ENCODE measurements at places on chromosomes 2 and 18.

DNA sequence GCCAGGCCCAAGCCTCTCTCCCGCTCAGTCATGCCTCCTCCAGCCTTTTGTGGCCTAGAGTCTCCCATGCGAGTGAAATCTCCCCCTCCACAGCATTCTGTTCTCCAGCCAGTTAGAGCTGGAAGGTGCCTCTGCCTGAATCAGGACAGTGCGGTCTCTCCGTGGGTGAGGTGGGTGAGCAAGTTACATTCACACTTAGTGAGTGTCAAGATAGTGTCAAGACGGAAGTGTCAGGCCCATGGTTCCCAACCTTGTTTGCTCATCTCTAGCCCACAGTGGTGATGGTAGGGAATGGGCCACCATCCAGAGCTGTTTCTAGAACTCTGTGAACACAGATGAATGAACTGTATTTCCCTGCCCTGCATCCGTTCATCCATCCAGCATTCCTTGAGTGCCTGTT lies 59.5 kb downstream of the LPIN1 start:
- peaks cover 93% of the 10 kb centered on the region for H3K36me3 ChIP-seq
- no peak overlapping the region for H3K4me3 ChIP-seq
- H3K27me3 ChIP-seq: no peaks in the 10 kb centered on the region
- peaks cover 7% of the 10 kb centered on the region for H3K4me1 ChIP-seq
- no peak overlapping the region for H3K27ac ChIP-seq

- no peaks in the 10 kb centered on the region for H3K27me3 ChIP-seq
- peaks cover 11% of the 10 kb centered on the region for H3K4me1 ChIP-seq
- no peak overlapping the region for H3K27ac ChIP-seq
- H3K4me3 ChIP-seq: no peak overlapping the region
- no peak for DNase-seq
Observed at GRCh38 chr18:13545955-13546354, 180.4 kb downstream of the FAM210A start.

DNA sequence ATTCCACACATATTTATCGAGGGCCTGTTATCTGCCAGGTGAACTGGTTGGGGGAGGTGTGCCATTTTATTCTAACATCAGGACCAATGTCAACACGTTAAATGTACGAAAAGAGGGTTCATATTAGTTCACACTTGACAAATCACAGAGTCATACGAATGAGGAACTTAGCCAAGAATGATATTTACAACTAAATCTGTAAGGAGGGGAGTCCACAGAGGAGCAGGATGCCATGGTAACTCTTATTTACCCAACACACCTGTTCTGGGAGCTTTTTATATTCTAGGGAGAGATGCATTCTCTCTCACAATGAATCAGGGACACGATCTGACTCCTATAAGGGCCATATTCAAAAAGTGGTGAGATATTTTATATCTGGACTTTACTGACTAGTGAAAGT lies 144.1 kb downstream of the CDC42EP3 start:
- H3K27me3 ChIP-seq: no peaks in the 10 kb centered on the region
- no peaks in the 10 kb centered on the region for H3K4me1 ChIP-seq
- no peak for DNase-seq

- H3K4me3 ChIP-seq: no peak overlapping the region
- H3K36me3 ChIP-seq: peaks cover 18% of the 10 kb centered on the region
- no peak overlapping the region for H3K27ac ChIP-seq
- H3K4me1 ChIP-seq: peaks cover 7% of the 10 kb centered on the region
Observed at GRCh38 chr2:181356526-181357130, 100.6 kb upstream of the ITGA4 start.

DNA sequence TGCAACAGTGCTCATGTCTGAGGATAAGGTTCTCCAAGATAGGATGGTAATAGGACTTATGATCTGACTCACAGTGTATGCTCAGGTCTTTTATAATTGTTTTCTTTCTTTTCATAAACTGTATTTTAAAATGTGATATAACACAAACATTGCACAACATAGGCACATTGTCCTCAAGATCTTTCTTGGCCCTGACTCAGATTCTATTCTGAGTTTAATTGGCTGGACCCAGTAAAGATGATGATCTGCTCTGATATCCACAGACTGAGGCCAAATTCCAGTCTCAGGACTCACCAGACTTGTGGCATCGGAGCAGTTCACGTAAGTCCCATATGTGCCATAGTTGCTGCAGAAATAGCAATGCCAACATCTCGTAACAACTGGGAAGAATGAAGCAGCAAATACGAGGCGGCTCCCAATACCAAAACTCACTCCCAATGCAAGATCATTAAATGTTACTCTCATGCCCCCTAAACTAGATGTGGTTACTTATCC lies 448.9 kb upstream of the SLC14A2 start:
- no peak overlapping the region for H3K27ac ChIP-seq
- H3K4me3 ChIP-seq: no peak overlapping the region
- no peak for DNase-seq
- H3K4me1 ChIP-seq: no peaks in the 10 kb centered on the region
- H3K27me3 ChIP-seq: peaks cover 4% of the 10 kb centered on the region
- H3K36me3 ChIP-seq: no peaks in the 10 kb centered on the region

Data from naive thymus-derived CD8-positive, alpha-beta T cell (primary cell).